Osteoblast (primary cell): ENCODE measurements at places on chromosomes 4 and X. TPM values are rescaled to one million over a fixed set of nuclear protein-coding genes. Genes with fewer than 3 reads are reported as not detected.

MRFAP1 gene
- total RNA-seq: 94.1 and 95.2 TPM in 2 replicates

GSPT2 gene
- total RNA-seq: 6.5 and 7.2 TPM in 2 replicates

GRCh38 chr4:128076464-128076863 is 15.4 kb downstream of the LARP1B start:
- H3K27me3 ChIP-seq: no peaks in the 10 kb centered on the region
- DNase-seq: no peak
- peaks cover 24% of the 10 kb centered on the region for H3K36me3 ChIP-seq

POU4F2 gene
- not detected in 2 replicates for total RNA-seq

DGAT2L6 gene
- not detected in 2 replicates for total RNA-seq

HSD17B13 gene
- total RNA-seq: under 0.01 TPM in 2 replicates

- no peak overlapping the region for H3K27ac ChIP-seq
- H3K4me3 ChIP-seq: no peak overlapping the region
- peaks cover 5% of the 10 kb centered on the region for H3K27me3 ChIP-seq
- no peak for DNase-seq
- H3K36me3 ChIP-seq: no peaks in the 10 kb centered on the region
- no peaks in the 10 kb centered on the region for H3K4me1 ChIP-seq
These were observed 101.2 kb upstream of the DUSP21 start for GRCh38 chrX:44742480-44743155.

GRCh38 chrX:55702671-55703070 is 14.9 kb upstream of the RRAGB start:
- DNase-seq: no peak
- H3K27ac ChIP-seq: no peak overlapping the region
- H3K4me3 ChIP-seq: no peak overlapping the region
- H3K4me1 ChIP-seq: no peaks in the 10 kb centered on the region
- no peaks in the 10 kb centered on the region for H3K36me3 ChIP-seq
- no peaks in the 10 kb centered on the region for H3K27me3 ChIP-seq

DNA sequence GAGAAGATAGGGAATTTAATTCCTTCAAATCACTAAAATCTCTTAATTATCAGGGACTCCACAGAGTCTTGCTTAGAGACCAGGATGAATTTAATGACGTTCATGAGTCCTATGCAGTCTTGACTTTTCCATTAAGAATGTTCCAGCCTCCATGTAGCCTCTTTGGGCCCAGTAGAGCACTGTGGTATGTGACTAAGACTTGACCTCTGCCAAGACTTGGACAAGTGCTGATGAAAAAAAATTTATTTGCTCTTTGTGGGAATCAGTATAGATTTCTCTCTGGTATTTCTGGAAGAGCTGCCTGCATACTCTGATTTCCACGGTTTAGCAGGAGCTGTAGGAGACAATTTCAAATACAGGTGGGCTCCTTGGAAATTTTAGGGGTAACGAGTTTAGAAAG is 40.6 kb downstream of the CHRDL1 start:
- H3K36me3 ChIP-seq: no peaks in the 10 kb centered on the region
- H3K27me3 ChIP-seq: peaks cover 10% of the 10 kb centered on the region
- H3K4me3 ChIP-seq: no peak overlapping the region
- H3K4me1 ChIP-seq: peaks cover 6% of the 10 kb centered on the region

SCFD2 gene
- 24.2 and 27.7 TPM in 2 replicates for total RNA-seq

- no peak overlapping the region for H3K27ac ChIP-seq
- H3K27me3 ChIP-seq: no peaks in the 10 kb centered on the region
- no peaks in the 10 kb centered on the region for H3K4me1 ChIP-seq
- no peak overlapping the region for H3K4me3 ChIP-seq
These were observed 41.5 kb downstream of the DTHD1 start for GRCh38 chr4:36322921-36323354.

DNA sequence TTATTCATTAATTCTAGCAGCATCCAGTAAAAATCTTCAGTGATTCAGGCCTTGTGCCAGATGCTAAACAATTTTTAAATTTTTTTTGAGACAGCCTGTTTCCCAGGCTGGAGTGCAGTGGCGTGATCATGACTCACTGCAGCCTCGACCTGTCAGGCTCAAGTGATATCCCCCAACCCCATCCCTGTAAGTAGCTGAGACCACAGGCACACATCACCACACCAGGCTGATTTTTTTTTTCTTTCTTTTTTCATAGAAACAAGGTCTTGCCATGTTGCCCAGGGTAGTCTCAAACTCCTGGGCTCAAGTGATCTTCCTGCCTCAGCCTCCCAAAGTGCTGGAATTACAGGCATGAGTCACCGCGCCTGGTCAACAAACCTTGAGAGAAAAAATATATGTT is 705.5 kb downstream of the ARAP2 start:
- H3K4me1 ChIP-seq: no peaks in the 10 kb centered on the region
- no peaks in the 10 kb centered on the region for H3K27me3 ChIP-seq
- DNase-seq: no peak
- no peaks in the 10 kb centered on the region for H3K36me3 ChIP-seq
- no peak overlapping the region for H3K4me3 ChIP-seq
- no peak overlapping the region for H3K27ac ChIP-seq

PABPC1L2A gene
- not detected in 2 replicates for total RNA-seq

- no peak overlapping the region for H3K4me3 ChIP-seq
- DNase-seq: no peak
- no peak overlapping the region for H3K27ac ChIP-seq
- no peaks in the 10 kb centered on the region for H3K27me3 ChIP-seq
- peaks cover 6% of the 10 kb centered on the region for H3K4me1 ChIP-seq
- no peaks in the 10 kb centered on the region for H3K36me3 ChIP-seq
These were observed 51.7 kb upstream of the MMAA start for GRCh38 chr4:145567516-145567915.

DNA sequence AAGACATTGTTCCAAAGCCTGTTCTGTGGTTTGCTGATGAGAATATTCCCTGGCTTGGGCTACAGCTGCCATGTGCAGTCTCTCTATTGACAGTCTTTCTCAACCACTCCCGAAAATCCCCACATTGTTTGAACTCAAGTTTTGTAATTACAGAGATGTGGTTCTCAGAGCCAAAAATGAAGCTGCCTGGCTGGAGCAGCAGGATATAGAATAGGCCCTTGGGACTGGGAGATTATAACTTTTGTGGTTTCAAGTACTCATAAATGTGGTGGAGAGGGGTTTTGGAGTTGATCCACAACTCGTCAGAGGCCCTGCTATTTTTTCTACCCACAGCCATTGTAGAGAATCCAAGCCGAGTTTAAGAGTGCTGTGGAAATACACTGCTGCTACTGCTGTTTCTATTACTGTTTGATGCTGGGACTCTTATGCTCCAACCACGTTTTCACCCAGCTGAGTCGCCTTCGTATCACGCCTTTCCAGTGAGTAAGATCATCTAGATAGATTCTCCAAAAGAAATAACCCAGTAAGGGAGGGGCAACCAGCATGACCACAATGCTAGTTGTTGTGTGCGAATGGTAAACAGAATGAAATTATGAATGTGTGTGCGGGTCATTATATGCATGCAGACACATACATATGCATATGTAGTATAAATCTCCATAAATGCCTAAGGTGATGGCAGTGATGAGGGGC is 57.1 kb upstream of the ATXN3L start:
- H3K36me3 ChIP-seq: no peaks in the 10 kb centered on the region
- no peaks in the 10 kb centered on the region for H3K27me3 ChIP-seq
- peak overlapping the region; percentile 5 for H3K4me3 ChIP-seq

DNA sequence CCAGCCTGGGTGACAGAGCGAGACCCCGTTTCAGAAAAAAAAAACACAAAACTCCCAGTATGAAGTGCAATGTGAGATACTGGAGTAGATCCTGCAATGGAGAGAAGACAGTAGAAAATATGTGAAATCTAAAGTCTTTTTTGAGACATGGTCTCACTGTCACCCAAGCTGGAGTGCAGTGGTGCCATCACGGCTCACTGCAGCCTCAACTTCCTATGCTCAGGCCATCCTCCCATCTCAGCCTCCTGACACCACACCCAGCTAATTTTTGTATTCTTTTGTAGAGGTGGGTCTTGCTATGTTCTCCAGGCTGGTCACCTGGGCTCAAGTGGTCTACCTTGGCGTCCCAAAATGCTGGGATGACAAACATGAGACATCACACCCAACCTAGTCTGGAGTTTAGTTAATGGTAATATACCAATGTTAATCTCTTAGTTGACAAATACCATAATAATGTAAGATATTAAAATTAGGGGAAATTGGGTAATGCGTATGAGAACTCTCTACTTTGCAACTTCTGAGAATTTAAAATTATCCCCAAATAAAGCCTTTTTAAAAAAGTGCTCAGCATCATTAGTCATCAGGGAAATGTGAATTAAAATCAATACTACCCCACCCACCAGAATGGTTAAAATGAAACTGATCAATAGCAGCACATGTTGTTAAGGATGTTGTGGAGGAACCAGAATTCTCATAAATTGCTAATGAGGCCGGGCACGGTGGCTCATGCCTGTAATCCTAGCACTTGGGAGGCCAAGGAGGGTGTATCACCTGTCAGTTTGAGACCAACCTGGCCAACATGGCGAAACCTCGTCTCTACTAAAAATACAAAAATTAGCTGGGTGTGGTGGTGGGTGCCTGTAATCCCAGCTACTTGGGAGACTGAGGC is 15.0 kb downstream of the RBMX start:
- no peaks in the 10 kb centered on the region for H3K27me3 ChIP-seq
- no peak overlapping the region for H3K27ac ChIP-seq
- H3K4me1 ChIP-seq: no peaks in the 10 kb centered on the region
- DNase-seq: no peak

GRCh38 chr4:77146186-77147078 is 10.6 kb upstream of the CCNG2 start:
- no peaks in the 10 kb centered on the region for H3K4me1 ChIP-seq
- H3K27me3 ChIP-seq: no peaks in the 10 kb centered on the region
- no peak overlapping the region for H3K27ac ChIP-seq
- no peaks in the 10 kb centered on the region for H3K36me3 ChIP-seq
- no peak overlapping the region for H3K4me3 ChIP-seq
- DNase-seq: no peak

- peak overlapping the region; percentile 82 for H3K4me3 ChIP-seq
- peaks cover 9% of the 10 kb centered on the region for H3K27me3 ChIP-seq
- H3K36me3 ChIP-seq: peaks cover 24% of the 10 kb centered on the region
- DNase-seq: peak; percentile 82
These were observed 612 bp downstream of the MAGED2 start for GRCh38 chrX:54808109-54808604.

WDFY3 gene
- total RNA-seq: 91.9 and 98.1 TPM in 2 replicates

GRCh38 chrX:139759637-139760036 is 51.7 kb upstream of the MCF2 start:
- H3K4me1 ChIP-seq: no peaks in the 10 kb centered on the region
- no peak overlapping the region for H3K4me3 ChIP-seq
- no peak for DNase-seq
- H3K36me3 ChIP-seq: no peaks in the 10 kb centered on the region
- H3K27me3 ChIP-seq: no peaks in the 10 kb centered on the region

- no peaks in the 10 kb centered on the region for H3K36me3 ChIP-seq
- H3K27ac ChIP-seq: peak overlapping the region; percentile 76
- DNase-seq: peak; percentile 96
- peaks cover 8% of the 10 kb centered on the region for H3K4me1 ChIP-seq
- no peak overlapping the region for H3K4me3 ChIP-seq
These were observed 43.2 kb upstream of the RBM47 start for GRCh38 chr4:40672528-40673522.

DNA sequence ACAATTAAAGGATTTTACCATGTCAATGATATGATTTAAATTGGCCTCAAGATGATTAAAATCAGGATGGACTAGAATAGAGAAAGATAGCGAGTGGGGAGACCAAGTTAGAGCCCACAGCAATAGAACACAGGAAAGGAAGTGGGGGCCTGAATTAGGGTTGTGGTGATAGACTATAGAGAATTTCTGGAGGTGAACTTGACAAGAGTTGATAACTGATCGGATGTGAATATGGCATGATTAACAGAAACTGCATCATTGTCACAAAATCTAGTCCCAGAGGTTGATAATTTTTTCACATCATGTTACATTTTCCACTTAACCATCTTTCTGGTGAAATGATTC is 26.3 kb upstream of the TRPC3 start:
- H3K27me3 ChIP-seq: peaks cover 5% of the 10 kb centered on the region
- no peak overlapping the region for H3K4me3 ChIP-seq
- no peaks in the 10 kb centered on the region for H3K4me1 ChIP-seq
- H3K27ac ChIP-seq: no peak overlapping the region

GAGE12E gene
- not detected in 2 replicates for total RNA-seq

DNA sequence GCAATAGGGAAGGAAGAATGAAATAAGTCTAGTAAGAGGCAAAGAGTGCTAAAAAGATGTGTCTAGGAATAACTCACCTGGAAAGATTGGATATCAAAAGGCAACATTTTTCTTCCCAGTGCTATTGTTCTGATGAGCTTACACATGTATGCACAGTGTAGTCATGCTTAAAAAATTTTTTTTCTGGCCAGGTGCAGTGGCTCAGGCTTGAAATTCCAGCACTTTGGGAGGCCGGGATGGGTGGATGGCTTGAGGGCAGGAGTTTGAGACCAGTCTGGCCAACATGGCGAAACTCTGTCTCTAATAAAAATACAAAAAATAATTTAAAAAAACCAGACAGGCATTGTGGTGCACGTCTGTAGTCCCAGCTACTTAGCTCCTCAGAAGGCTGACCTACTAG is 795.8 kb upstream of the IGFBP7 start:
- no peaks in the 10 kb centered on the region for H3K4me1 ChIP-seq
- no peak overlapping the region for H3K27ac ChIP-seq
- no peaks in the 10 kb centered on the region for H3K27me3 ChIP-seq
- H3K4me3 ChIP-seq: no peak overlapping the region

DNA sequence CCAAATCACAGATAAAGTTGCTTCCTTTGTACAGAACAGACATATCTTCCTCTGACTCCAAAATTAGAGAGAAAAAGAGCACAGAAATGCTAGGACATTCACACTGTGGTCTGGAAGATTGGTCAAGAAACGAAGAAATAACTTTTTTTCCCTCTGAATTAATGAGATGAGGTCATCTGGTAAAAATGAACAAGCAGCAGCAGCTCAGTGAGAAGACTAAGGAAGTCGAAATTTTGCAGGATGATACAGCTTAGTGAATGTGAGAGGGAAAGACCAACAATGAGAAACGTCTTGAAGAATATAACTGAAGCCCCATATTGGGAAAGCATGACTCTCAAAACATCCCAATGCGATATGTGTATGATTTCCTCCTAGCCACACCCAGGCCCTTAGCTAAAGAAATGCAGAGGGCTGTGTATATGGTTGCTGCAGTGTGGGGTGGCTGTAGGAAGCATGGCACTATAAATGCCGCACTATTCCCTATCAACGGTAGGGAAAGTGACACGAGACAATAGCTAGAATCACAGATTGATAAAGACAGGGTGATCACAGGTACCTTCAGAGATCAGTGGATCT is 208.6 kb downstream of the VEGFC start:
- H3K27ac ChIP-seq: peak overlapping the region; percentile 37
- no peak for DNase-seq
- peaks cover 20% of the 10 kb centered on the region for H3K4me1 ChIP-seq
- no peak overlapping the region for H3K4me3 ChIP-seq

- no peak overlapping the region for H3K4me3 ChIP-seq
- H3K27ac ChIP-seq: no peak overlapping the region
- DNase-seq: no peak
- H3K27me3 ChIP-seq: no peaks in the 10 kb centered on the region
- H3K36me3 ChIP-seq: no peaks in the 10 kb centered on the region
These were observed 115.8 kb upstream of the ANKRD50 start for GRCh38 chr4:124828382-124828781.
